ENCODE measurements at places on chromosomes 12 and 14. TPM values are rescaled to one million over a fixed set of nuclear protein-coding genes. Genes with fewer than 3 reads are reported as not detected.

Gene SSPN
- 7.2 TPM for total RNA-seq

Gene SLC25A21
- 0.44 TPM for total RNA-seq

Gene ITGB7
- not detected for total RNA-seq

Gene EXD2
- 12.4 TPM for total RNA-seq

Gene C14orf180
- not detected for total RNA-seq

Gene C12orf50
- total RNA-seq: not detected

Gene KRT79
- total RNA-seq: not detected

Gene SPATS2
- 23.0 TPM for total RNA-seq

Gene IL31
- not detected for total RNA-seq

Gene PSMC6
- total RNA-seq: 69.0 TPM

Gene AICDA
- total RNA-seq: not detected

Gene SSTR1
- total RNA-seq: 1.7 TPM

Gene KRT71
- not detected for total RNA-seq

Gene PPP1R1A
- 0.54 TPM for total RNA-seq

Gene GSG1
- total RNA-seq: 0.34 TPM

Gene MIP
- total RNA-seq: not detected

Gene HOXC10
- not detected for total RNA-seq

Gene KRT74
- not detected for total RNA-seq

Gene KRT6A
- total RNA-seq: 14.0 TPM

Gene ISCA2
- total RNA-seq: 9.1 TPM

Gene ATP2A2
- total RNA-seq: 90.5 TPM

Gene AQP6
- 0.37 TPM for total RNA-seq

Gene BIN2
- not detected for total RNA-seq

Gene ZNF385A
- total RNA-seq: 6.9 TPM

Gene RDH12
- total RNA-seq: not detected

Gene IL26
- not detected for total RNA-seq

Gene HOXC11
- total RNA-seq: not detected

Gene TGFB3
- total RNA-seq: 26.2 TPM

Gene HAL
- total RNA-seq: not detected

Gene SCNN1A
- total RNA-seq: 7.8 TPM

Gene TSPAN11
- 0.44 TPM for total RNA-seq

Gene HOXC6
- not detected for total RNA-seq

Gene RFX4
- not detected for total RNA-seq

Gene KIF5A
- not detected for total RNA-seq

Gene SERPINA10
- not detected for total RNA-seq

Gene MAPK1IP1L
- 56.2 TPM for total RNA-seq

Gene AEBP2
- total RNA-seq: 15.0 TPM

Gene MSRB3
- total RNA-seq: 25.6 TPM

Gene KSR2
- not detected for total RNA-seq

Gene TAS2R30
- 0.59 TPM for total RNA-seq

Gene ACSS3
- total RNA-seq: 10.2 TPM

Gene FOXA1
- total RNA-seq: not detected

Gene PLEKHD1
- not detected for total RNA-seq

Gene ALDH1L2
- total RNA-seq: 53.7 TPM

Measured in cardiac ventricle fibroblast (primary cell).